ENCODE measurements at places on chromosomes 1 and 21.
A peak's percentile ranks its signal among the peaks of the same experiment; 100 is the strongest.

GRCh38 chr21:42121794-42122193 is 50.7 kb downstream of the UMODL1 start:
- DNase-seq = no peak

DNA sequence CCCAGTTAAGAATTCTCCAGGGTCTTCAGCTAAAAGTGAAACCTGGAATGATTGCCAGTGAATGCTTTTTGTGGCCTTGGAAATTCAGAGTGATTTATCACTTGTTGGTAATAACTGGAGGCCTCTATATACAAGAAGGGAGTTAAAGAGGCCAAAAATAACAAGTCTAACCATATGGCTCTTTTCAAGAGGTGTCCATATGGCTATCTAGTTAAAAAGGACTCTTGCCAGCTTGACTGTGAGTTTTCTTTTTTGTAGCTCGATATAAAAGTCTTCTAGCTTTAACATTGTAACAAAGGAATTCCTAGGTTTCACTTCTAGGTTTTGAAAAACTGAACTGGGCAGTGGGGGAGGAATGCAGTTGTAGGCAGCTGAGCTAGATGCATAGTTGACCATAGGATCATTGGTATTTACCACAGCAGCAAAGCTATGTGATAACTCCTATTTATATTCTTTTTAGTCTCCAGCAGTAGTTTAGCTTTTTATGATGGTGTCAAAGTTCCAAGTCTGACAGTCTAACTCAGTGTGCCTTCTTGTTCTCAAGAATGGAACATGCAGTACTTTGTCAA is 44.4 kb downstream of the CACHD1 start:
- peak; percentile 85 for DNase-seq

- no peak for DNase-seq
Measured at GRCh38 chr1:202161151-202162046, 997 bp upstream of the PTPN7 start.

DNA sequence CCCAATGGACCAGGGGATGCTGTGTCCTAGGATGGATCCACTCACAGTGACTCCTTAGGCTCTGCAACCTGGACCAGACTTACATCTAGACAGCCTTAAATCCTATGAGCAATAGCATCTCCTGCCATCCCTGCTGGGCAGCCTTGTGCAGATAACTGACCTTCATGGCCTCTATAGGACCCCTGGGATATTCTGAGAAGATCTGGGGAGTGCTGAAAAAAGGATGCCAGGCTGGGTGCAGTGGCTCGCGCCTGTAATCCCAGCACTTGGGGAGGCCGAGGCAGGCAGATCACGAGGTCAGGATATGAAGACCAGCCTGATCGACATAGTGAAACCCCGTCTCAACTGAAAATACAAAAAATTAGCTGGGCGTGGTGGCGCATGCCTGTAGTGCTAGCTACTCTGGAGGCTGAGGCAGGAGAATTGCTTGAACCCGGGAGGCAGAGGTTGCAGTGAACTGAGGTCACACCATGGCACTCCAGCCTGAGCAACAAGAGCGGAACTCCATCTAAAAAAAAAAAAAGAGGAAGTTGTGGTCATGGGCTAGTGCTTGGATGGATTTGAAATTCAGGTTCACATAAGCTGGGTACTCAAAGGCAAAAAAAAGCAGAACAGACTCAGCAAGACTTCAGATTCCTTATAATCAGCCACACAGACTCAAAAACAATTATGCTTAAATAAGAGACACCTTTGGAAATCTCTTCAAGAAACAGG is 10.9 kb upstream of the SH2D1B start:
- no peak for DNase-seq

DNA sequence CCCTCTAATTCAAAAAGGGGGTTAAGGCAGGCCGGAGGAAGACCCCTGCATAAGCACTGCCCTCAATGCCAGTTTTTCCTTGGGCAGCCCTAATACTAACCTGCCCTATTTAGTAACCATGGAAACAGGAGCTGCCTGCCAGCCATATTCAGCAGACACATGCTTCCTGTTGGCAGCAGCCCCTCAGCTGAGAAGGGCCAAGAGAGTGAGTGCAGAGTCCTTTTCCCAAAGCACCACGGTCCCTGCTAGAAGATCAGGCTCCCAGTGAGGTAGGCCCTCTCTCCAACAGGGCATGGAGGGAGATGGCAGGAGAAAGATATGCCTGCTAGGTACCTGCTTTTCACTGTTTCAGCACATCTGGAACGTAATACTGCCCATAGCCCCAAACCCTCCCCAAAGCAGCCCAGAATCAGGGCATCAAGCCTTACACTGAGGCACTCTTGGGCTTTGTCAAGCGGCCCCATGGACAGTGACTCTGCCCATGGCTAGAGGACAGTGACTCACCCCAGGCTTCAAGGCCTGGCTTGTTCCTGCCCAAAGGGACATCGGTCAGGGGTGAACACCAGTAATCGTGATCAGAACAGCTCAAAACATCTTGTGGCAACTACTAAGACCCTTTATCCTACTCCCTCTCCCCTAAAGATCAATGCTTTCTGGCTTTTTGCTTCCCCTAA is 64.5 kb downstream of the BCAR3 start:
- DNase-seq = no peak

DNA sequence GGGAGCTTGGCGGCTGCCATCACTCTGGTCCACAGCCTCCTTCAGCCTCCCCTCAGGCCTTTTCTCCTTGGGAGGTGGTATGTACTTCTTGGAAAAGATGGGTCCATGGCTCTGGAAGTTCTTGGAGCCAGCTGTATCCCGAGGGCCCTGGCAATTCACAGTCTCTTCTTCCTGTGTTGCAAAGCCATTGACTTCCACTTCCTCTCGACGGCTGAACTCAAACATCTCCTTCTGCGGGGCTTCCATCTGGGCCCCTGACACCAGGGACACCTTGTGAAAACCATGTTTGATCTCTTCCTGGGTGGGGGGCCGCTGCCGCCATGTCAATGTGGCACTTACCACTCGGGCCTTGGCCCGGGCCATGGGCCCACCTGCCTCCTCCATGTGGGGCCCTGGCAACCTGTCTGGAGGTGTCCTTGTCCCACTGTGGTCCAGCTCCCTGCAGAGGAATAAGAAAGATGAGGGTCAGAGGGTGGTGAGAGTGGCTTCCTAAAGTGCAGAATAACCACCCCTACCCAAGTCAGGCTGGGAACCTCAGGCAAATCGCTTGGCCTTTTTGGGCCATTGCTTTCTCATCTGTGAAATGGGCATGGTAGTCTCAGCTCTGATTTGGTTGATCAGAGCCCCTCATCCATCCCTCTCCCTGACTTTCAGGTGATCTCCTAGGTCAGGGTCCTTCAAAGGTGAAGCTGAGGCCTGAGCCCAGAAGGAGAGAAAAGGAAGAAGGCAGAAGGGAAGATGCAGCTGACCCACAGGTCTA is 7.5 kb downstream of the CRYBG2 start:
- no peak for DNase-seq

- no peak for DNase-seq
Measured at GRCh38 chr1:151703813-151704212, 12.8 kb downstream of the CELF3 start.

DNA sequence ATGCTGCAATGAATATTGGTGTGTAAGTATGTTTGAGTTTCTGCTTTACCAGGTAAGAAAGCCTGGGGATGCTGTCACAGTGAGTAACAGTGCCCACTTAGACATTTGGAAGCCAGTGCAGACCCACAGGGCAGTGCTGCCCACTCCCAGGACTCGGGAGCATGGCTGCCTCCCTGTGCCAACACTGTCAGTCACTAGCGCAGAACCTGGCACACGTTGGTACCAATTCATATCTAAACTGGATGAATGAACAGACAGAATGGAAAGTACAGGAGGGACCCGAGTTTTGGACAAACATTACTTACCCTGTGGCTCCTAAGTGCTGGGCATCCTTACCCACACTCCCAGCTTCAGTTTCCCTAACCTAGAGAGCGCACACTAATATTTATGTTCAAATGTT is 1.6 kb upstream of the EVA1C start:
- DNase-seq = no peak

- no peak for DNase-seq
Measured at GRCh38 chr1:150969626-150970025, 5.0 kb downstream of the CERS2 start.

- no peak for DNase-seq
Measured at GRCh38 chr1:54325703-54326461, 80.3 kb downstream of the SSBP3 start.

- DNase-seq = no peak
Measured at GRCh38 chr1:18197299-18197698, 89.7 kb downstream of the IGSF21 start.

DNA sequence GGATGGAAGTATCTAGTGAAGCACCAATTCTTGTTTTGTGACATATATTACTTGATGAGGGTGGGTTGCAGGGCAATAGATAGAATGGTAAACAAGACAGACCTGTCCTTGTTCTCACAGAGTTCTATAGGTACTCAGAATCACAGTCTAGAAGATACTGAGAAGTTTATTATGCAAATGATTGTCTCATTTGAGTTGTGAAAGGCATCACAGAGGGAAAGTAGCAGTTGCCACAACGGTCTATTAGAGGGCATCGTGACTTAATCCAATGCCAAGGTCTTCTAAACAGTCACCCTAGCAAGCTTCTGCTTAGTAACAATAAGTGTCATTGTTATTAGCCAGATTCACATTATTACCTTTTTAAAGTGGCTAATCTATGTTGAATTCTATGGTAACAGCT is 574.8 kb upstream of the ZRANB2 start:
- no peak for DNase-seq

DNA sequence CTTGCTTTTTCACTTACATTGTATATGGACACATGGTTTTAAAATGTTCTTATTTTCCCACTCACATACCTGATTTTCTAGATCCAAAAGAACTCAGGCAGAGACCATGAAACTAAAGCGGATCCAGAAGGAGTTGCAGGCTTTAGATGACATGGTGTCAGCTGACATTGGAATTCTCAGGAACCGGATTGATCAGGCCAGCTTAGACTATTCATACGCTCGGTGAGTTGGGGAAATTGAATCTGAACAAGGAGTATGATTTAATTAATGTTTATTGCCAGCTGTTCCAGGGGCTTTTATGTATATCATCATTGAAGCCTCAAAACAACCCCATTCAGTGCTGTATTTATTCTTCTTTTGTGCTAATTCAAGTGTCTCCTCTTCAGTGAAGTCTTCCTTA is 12.7 kb downstream of the GORAB start:
- no peak for DNase-seq

DNA sequence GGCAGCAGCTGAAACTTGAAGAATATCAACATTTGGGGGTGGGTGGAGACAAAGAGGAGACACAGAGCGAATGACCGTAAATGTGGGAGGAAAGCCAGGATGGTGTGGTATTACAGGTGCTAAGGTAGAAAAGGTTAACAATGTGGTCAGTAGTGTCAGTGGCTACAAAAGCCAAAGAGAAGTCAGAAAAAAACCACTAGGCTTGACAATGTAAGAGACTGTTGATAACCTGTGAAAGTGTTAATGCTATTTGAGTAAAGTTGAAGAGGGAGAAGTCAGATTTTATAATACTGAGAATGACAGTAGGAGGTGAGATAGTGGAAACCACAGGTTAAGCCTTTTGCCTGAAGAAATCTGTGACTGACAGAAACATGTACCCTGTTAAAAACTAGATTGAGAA is 120.8 kb downstream of the CLEC20A start:
- no peak for DNase-seq

GRCh38 chr21:33761441-33762036 is 119.2 kb downstream of the ITSN1 start:
- DNase-seq = peak; percentile 96

DNA sequence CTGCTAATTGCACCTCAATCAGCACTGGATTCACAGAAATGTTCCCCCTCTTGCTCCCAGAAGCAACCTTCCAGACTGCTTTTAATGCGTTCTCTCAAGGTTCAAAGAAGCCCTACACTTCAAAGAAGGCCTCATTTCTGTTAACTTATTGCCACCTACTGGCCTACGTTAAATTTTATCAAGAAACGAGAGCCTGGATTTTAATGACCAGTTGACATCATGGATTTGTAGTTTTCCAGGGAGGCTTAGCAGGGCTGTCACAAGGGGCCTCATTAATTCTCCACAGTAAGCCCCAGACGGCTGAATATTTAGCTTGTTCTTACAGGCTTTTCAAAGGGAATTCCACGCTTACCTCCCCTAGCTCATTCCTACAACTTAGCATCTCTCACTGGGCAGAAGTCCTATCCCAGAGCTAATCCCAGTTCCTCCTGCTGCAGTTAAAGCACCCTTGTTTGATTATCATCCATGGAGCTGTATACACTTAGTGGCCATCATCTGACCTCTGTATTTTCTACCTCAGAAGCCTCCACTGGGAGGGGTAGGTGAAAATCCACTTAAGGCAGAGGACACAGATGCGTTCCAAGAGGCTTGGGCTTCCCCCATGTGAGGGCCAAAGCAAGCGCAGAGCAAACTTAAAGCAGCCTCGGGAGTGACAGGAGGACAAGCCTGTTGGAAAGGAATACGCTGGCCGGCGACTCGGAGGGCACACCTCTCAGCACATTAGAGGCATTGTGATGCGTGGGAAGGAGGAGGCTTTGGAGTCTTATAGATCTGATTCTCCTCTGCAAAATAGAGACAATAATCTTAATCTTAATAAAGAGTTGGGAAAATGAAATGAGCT is 32.2 kb upstream of the CYP4X1 start:
- no peak for DNase-seq

DNA sequence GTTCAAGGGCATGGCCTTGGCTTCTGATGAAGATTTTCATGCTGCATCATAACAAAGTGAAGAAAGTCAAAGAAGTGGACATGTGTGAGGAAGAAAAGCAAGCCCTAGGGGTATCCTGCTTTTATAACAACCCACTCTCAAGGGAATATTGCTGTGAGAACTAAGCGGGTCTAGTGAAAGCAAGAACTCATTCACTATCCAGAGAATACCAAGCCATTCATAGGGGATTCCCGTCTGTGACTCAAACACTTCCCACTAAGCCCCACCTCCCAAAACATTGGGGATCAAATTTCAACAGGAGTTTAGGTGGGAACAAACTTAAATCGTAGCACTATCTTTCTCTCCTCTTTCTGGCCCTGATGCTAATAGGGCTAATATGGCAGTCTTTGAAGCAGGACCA is 98.5 kb upstream of the CTTNBP2NL start:
- no peak for DNase-seq

GRCh38 chr1:201713086-201713810 is 115.7 kb upstream of the IPO9 start:
- DNase-seq = peak; percentile 97

- no peak for DNase-seq
Measured at GRCh38 chr1:72063364-72064044, 218.8 kb downstream of the NEGR1 start.

GRCh38 chr1:43549921-43550597 is 19.4 kb downstream of the PTPRF start:
- no peak for DNase-seq

GRCh38 chr1:88016947-88017346 is 667.1 kb upstream of the PKN2 start:
- no peak for DNase-seq

- DNase-seq = peak; percentile 40
Measured at GRCh38 chr1:232655028-232655745, 25.3 kb upstream of the SIPA1L2 start.

DNA sequence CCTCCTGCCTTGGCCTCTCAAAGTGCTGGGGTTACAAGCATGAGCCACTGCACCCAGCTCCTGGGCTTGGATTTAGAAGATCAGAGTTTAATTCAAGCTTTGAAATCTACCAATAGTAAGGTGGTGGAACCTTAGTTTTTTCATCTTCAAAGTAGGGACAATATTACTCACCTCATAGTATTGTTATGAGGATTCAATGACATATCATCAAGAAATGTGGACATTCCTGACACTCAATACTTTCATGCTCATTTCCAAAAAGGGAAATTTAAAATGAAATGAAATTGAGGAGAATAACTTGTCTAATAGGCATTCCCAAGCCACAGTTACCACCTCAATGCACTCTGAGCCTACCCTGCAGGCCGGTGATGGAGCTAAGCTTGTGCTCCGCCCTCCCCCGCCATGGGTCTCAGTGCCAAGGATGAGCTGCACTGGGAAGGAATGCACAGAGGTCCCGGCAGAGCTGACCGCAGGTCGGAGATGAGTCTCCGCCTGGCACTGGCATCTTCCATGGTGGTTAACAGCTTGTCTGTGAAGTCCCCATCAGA is 56.5 kb upstream of the BCAR3 start:
- DNase-seq = peak; percentile 41

Measured in astrocyte of the cerebellum (primary cell).